Gastroesophageal sphincter (tissue), 4 donors: ENCODE measurements at places on chromosomes 11 and 22. TPM values are rescaled to one million over a fixed set of nuclear protein-coding genes. Genes with fewer than 3 reads are reported as not detected.
A peak's percentile ranks its signal among the peaks of the same experiment; 100 is the strongest.

- ATAC-seq: no peak
Observed at GRCh38 chr11:122809866-122810265, 28.4 kb upstream of the CRTAM start.

Gene MUC5AC
- total RNA-seq: not detected

DNA sequence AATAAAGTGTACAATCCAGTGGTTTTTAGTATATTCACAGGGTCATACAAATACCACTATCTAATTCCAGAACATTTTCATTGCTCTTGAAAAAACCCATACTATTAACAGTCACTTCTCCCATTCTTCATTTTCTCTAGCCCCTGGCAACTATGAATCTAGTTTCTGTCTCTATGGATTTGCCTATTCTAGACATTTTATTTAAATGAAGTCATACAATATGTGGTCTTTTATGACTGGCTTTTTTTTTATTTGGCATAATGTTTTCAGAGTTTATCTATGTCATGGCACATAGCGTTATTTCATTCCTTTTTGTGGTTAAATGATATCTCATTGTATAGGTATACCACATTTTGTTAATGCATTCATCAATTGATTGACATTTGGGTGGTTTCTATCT lies 59.4 kb downstream of the KDM2A start:
- ATAC-seq: no peak

DNA sequence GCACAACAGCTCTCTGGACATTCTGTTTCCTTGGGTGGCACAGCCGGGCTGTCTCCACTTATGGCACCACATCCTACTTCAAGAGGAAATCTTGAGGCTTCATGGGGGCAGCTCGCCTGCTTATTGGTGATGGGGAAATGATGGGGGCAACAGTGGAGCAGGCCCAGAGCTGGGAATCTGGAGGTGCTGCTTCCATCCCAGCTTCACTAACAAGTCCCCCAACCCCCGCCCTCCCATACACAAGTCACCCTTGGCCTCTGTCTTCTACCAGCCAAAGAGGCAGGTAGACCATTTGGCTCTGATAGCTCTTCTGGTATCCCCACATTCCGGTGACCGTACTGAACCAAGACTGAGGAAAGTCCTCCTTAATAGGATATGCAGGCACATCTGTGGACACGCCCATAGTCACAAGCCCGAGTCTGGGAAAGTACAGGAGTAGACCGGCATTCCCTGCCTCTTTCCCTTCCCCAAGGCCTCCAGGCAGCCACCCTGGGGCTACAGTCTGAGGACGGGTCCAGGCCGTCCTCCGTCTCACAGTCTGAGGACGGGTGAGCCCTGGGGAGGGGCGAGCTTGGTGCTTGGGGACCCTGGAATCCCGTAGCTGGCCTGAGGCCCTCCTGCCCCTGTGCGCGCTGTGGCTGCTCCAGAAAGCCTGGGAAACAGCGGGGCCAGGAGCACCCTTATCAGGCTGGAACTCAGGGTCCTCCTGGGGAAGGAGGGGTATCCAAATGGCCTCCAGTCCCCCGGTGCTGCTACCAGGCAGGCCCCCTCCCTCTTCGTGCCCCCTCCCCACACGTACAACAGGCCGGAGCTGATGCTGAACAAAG lies 145.6 kb downstream of the FEZ1 start:
- no peak for ATAC-seq

- ATAC-seq: no peak
Observed at GRCh38 chr11:47983464-47984397, 3.4 kb downstream of the PTPRJ start.

- ATAC-seq: peak; percentile 53
Observed at GRCh38 chr11:46389450-46390330, 1.9 kb downstream of the CHRM4 start.

Gene GPHA2
- not detected for total RNA-seq

Gene FGF19
- total RNA-seq: not detected

DNA sequence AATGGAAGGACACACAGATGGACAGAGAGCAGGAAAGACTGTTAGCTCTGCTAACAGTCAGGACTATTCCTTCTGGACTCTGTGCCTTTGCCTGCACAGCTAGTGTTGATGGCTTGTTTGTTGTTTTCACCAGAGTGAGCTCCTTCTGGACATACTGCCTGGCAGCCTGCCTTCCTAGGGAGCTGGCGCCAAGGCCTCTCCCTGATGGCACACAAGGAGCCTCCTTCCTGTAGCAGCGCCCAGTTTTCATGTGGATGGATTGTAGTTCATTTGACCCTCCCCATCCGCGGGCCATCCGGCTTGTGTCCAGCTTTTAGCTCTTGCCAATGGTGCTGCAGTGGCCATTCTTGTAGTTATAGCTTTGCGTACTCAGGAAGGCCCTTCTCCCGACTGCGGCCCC lies 16.6 kb upstream of the BCR start:
- ATAC-seq: no peak

DNA sequence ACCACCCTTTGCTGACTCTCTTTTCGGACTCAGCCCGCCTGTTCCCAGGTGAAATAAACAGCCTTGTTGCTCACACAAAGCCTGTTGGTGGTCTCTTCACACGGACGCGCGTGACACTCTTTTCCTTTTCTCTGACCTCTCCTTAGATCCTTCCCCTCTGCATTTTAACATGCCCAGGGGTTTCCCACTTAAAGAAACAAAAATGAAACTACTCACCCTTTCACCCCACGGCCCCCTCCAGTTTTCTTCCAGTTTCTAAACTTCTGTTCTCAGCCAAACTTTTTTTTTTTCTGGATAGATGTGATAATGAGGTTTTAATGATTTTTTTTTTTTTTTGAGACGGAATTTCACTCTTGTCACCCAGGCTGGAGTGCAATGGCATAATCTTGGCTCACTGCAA lies 32.8 kb upstream of the NUP50 start:
- no peak for ATAC-seq

Gene TPBGL
- total RNA-seq: not detected

Gene ARHGAP42
- 29.1 TPM for total RNA-seq

DNA sequence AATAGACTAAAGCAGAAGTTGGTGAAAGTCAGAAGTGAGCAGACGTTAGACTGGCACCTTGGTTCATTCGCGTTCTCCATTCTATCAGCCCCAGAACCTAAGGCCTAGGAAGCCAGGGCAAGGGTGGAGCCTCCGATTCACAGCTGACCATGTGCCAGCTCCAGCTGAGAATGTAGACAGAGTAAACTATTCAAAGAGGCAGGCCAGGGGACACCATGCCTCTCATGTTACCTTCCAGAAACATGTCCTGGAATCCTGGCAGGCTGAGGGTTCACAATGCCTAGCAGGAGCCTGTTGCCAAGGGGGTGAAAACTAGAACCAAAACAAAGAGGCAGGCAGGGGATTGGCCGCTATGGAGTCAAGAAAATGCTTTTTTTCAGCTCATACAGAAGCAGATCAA lies 224.4 kb upstream of the POU2AF2 start:
- ATAC-seq: no peak

Gene RHOG
- 61.8 TPM for total RNA-seq

Gene TRIM29
- total RNA-seq: 34.6 TPM

GRCh38 chr11:46170797-46171196 lies 49.5 kb upstream of the PHF21A start:
- ATAC-seq: no peak

Gene CHADL
- total RNA-seq: 12.6 TPM

DNA sequence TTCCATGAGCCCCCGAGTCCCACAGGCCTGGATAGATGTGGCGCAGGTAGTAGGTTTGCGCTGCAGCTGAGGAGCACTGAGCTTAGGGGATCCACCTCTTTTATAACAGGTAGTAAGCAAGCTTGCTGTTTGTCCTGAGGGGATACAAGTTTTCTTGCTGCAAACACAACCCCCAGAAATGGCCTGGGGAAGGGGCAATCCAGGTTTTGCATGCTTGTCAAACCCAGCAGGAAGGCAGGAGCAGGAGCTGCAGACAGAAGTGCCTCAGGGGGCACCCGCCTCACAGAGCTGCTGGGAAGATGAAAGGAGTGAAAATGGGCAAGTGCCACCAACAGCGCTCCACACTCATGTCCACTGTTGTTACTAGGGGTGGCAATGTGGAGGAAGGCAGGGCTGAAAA lies 18.5 kb downstream of the APOL5 start:
- no peak for ATAC-seq

DNA sequence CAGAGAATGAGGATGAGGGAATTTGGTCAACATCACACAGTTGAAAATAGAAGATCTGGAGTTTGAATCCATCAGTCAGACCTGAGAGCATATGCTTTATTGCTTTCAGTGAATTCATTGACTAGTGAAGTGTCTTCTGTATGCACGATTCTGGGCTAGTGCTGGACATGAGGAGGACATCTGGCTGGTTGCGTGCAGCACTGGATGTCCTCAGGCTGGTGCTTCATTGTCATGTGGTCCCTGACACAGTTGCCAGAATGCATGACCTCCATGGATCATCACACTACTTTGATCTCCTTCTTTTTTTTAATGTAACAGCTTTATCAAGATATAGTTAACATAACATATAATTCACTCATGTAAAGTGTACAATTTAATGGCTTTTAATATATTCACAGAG lies 44.5 kb upstream of the MMP7 start:
- ATAC-seq: no peak

Gene BTG4
- not detected for total RNA-seq

Gene THRSP
- total RNA-seq: not detected

- no peak for ATAC-seq
Observed at GRCh38 chr11:57873196-57873911, 111.8 kb downstream of the CTNND1 start.

- ATAC-seq: peak; percentile 82
Observed at GRCh38 chr11:2097356-2097997, 41.7 kb downstream of the IGF2 start.

- no peak for ATAC-seq
Observed at GRCh38 chr11:63362196-63362793, 7.3 kb upstream of the SLC22A9 start.

Gene ZP1
- total RNA-seq: not detected

GRCh38 chr11:78763664-78764063 lies 189.0 kb upstream of the NARS2 start:
- ATAC-seq: no peak

GRCh38 chr11:103147627-103148026 lies 38.4 kb downstream of the DYNC2H1 start:
- ATAC-seq: no peak

Gene MYRF
- 0.10 TPM for total RNA-seq

Gene OR52N4
- not detected for total RNA-seq

GRCh38 chr11:123185326-123185725 lies 9.7 kb downstream of the CLMP start:
- ATAC-seq: no peak

- no peak for ATAC-seq
Observed at GRCh38 chr11:113581713-113582112, 106.5 kb upstream of the DRD2 start.

Gene HORMAD2
- not detected for total RNA-seq

GRCh38 chr11:106585061-106585460 lies 433.2 kb downstream of the GUCY1A2 start:
- no peak for ATAC-seq

Gene PATE2
- total RNA-seq: 0.13 TPM

Gene TMEM121B
- total RNA-seq: 0.30 TPM

GRCh38 chr11:29024386-29024785 lies 916.2 kb downstream of the METTL15 start:
- ATAC-seq: no peak

GRCh38 chr11:129700701-129701100 lies 114.9 kb upstream of the TMEM45B start:
- no peak for ATAC-seq
